ENCODE measurements at places on chromosomes 4 and X.

- DNase-seq: no peak
Observed at GRCh38 chr4:30726090-30726675, 6.0 kb downstream of the PCDH7 start.

DNA sequence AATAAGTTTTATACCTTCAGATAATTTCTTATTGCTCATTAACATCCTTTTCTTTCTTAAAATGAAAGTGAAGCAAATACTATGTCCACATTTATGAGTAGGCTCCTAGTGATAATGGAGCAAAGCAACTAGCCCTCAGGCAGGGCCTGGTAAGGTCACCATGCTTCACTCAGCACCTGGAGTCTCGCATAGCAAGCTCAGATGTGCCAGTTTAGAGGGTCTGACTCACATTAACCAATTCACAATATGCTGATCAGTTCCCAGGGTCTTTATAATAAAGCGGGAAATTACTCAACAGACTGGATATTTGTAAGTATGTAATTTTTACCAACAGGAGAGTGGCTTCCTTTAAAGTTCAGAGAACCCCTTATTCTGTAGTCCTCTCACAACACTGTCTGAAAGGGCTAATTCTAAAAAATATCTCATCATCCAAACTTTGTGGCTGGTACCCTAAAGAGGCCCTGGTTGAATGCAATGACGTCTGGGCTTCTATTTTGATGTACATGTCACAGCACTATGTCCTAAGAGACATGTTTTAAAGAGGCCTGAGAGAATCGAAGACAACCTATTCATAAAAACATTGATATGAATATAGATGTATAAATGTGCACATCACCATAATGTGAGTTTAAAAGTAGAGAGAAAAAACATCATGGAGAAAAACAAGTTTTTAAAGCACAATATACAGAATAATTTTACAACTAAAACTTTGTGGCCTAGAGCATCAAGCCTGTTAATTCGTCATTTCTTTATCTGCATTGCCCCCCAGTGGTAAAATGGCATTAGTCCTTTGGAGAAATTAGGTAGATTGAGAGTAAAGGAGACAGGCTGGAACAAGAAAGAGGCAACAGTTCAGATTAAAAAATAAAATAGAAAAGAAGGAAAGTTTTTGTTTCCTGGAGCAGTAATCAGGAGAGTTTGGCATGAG, 44.3 kb downstream of the IL21 start:
- no peak for DNase-seq

DNA sequence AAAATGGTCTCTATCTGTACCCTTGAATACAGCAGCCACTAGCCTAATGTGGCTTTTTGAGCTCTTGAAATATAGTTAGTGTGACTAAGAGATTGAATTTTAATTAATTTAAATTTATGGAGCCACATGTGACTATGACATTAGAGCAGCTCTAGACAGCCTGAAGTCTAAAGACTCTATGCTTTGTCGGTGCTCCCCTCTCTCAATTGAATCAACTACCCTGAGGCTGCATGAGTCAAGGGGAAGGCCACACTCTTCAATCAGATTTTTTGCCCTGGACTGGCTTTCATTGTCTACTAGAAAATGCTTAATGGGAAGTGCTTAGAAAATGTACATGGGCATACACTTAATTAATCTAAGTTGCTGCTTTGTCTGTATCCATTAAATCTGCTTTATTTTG, 11.7 kb downstream of the TLR7 start:
- DNase-seq: no peak

GRCh38 chr4:23956601-23957364, 66.9 kb upstream of the PPARGC1A start:
- DNase-seq: no peak

- DNase-seq: no peak
Observed at GRCh38 chr4:77959566-77960338, 97.1 kb downstream of the MRPL1 start.

DNA sequence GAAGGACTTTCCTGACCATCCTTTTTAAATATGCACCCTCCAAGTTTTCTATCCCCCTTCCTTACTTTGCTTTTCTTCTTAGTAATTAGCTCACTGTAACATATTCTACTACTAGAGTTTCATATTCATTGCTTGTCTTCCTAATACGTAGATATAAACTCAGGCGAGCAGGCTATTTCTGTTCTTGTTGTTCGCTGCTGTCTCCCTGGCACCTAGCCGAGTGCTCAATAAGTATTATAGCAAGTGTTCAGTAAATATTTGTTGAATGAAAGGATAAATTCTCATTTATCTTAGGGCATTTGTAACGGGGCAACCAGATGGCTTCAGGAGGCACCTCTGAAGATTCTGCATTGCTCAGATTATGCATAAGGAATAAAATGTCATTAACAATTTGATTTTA, 6.8 kb upstream of the RHOH start:
- no peak for DNase-seq

DNA sequence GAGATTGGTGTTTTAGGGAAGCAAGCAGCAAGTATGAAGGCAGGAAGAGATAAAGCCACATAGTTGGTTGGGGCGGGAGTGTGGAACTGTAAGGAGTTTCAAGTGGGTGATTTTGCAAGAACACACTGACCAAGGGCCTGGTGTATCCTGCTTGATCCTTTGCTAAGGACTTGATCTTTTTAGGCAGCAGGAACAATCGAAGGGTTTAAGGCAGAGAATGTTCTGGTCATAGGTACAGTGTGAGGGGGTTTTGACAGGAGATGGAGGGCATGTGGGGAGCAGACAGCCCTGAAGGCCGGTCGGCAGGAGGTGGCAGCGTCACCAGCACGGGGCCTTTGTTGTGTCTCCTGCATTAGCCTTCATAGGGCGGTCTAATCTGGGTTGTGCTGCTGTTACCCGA, 54.7 kb downstream of the FAM193A start:
- DNase-seq: no peak

- no peak for DNase-seq
Observed at GRCh38 chr4:137623013-137623412, 90.7 kb upstream of the PCDH18 start.

DNA sequence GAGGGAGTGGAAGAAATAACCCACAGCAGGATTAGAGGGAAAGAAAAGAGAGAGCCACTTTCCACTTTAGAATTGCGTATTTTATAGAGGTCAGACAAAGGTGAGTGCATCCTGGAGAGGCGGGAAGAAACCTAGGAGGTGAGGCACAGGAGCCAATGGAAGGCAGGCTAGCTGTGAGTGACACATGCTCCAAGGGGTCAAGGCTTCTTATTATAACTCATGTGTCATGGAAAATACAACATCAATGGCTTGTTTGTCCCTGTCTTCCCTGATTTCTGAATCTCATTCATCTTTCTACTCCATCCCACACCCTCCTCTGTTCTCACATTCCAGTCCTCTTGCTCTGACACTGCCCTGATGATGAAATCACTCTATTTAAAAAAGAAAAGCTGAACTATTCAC, 14.4 kb downstream of the ANXA3 start:
- DNase-seq: no peak

DNA sequence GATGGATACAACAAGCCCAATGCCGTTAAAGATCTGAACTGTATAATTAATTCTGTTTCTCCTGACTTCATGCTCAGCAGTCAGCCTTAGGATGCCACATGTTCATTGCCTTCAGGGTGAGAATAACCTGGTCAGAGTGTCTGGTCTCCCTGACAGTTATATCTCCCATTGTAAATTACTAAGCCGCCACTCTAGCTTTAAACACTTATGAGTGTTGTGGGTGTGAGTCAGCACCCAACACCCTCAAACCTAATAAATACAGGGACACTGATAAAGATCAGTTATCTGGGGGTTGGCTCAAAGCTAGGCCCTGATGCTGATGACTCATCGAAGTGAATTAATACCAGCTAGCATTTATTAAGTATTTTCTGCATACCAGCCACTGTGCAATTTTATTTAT, 64.9 kb upstream of the DYNLT3 start:
- DNase-seq: no peak

GRCh38 chr4:1285790-1286553, 3.7 kb upstream of the MAEA start:
- no peak for DNase-seq

- DNase-seq: no peak
Observed at GRCh38 chr4:111127841-111128240, 505.0 kb upstream of the PITX2 start.

DNA sequence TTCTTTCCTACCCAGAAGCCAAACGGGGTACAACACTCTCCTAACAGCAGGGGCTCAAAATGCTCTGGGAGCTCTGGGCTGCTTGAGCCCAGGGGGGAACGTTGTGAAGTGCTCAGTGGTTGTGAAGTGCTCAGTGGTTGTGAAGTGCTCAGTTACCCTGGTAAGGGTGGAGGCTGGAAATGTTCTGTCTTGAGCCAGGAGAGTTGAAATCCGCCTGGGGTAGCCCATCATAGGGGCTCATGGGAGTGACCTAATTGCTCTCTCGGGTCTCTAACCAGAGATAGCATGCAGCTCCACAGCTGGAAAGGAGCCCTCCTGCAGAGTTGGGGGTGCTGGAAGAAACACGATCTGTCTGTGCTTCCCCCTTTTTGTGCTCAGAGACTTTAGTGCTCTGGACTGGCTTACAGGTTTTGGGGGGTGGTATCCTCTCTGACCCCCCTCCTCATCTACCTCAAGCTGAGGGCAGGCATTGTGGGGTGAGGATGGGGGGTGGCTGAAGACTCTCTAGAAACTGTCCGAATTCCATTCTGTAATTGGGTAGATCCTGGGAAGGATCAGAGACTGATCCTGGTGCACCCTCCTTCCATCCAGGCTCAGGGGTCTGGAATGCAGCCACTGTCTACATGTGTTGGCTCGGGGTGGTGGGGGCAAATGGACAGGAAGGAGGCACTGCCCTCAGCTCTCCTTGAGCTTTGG, 2.7 kb downstream of the EFNB1 start:
- no peak for DNase-seq

DNA sequence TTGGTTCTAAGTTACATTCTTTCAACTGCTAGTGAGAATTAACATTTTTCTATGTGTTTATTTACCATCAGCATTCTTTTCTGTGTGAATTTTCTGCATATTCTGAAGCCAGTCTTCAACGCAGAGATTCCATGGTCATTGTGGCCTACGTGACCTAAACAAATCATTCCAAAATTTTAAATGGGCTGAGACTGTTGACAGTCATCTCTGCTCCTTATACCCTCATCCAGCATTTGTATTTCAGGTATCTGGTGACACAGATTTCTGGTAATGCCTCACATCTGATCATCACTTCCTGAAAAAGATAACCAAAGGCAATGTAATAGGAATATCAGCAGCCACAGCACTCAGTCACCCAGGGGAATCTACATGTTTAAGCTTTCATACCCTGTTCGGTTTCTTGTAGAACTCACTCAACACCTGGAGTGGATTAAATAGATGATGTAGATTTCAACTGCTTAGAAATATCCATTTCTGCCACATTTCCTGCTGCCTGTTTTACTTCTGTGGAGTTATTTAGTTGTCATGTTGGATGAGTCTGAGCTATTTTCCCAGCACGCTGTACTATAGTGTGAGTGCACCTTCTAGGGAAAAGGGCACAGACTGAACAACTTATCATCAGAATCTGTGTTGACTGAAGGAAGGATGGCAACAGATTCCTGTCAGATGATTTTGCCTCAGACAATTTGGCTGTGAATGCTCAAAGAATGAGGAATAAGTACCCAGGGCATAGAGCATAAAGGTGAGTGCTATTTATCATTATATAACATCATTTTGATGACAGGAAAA, 73.0 kb upstream of the HPGD start:
- no peak for DNase-seq

DNA sequence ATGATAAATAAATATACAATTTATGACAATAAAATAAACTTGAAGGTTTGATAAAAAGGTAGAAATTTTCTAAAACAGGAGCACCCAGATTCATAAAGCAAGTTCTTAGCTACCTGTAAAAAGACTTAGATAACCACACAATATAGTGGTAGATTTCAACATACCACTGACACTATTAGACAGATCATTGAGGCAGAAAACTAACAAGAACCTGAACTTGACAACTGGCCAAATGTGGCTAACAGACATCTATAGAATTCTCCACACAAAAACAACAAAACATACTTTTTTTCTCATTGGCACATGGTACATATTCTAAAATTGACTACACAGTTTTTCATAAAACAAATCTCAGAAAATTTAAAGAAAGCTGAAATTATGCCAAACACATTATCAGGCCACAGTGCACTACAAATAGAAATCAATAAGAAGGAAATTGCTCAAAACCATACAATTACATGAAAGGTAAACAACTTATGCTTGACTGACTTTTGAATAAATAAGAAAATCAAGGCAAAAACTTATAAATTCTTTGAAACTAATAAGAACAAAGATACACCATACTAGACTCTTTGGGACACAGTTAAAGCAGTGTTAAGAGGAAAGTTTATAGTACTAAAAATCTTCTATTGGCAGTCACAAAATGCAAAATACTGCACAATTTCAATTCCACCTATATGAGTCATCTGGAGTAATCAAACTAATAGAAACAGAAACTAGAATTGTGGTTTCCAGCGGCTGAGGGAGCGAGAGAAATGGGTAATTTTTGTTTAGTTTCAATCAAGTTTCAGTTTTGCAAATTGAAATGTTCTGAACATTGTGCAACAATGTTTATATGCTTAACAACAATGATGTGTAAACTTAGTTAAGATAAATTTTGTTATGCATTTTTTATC, 925.6 kb downstream of the SH3BGRL start:
- DNase-seq: no peak

DNA sequence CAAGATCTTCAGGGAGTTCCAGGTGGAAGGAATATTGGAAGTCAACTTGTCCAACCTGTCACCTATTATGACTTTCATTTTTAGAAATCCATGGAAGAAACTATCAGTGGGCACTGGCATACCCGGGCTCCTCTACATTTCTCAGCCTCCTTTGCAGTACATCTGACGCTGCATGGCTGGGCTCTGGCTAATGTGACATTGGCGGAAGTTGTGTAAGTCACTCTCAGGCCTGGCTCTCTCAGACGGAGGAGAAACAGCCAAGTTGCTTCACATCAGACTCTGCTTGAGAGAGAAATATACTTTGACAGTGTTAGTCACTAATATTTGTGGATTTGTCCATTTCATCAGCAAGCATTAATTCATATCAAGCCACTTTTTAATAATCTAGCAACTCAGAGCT, 4.5 kb downstream of the DCHS2 start:
- no peak for DNase-seq

DNA sequence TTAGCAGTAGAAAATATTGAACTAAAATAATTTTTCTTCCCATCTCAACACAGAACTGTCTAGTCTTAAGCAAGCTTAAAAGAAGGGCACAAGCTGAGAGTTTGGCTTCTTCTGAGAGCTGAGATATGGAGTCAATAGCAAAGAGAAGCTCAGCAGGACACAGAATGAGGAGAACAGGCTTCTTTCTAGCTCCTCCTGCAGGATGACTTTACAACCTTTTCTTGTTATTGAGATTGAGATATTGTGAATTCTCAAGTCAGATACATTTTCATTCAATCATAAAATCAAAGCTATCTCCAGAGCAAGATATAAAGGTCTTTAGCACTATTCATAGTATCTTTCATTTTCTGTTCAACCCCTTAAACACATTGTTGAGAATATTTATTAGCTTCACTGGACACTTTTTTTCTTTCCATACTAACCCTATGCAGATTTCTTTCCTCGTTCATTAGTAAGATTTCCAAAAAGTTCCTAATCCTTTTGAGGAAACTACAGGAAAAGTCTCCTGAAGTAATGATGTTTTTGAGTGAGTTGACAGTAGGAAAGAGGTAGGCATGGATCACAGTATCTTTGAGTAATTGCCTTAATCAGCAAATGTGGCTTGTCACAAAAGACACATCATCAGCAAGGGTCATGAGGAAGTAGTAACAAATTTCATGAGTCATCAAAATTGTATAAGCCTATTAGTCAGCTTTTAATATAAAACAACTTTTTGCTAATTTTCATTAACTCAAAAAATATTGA, 17.8 kb upstream of the CXCL3 start:
- no peak for DNase-seq

- DNase-seq: no peak
Observed at GRCh38 chr4:46937493-46937892, 28.4 kb upstream of the COX7B2 start.

GRCh38 chr4:101787701-101788316, 2.7 kb upstream of the BANK1 start:
- DNase-seq: no peak

Data from stimulated activated CD8-positive, alpha-beta memory T cell treated with anti-CD3 and anti-CD28 coated beads, Interleukin-7, amount 100 ng/mL, for 24 hours (primary cell).